ENCODE measurements at places on chromosomes 12 and 14. TPM values are rescaled to one million over a fixed set of nuclear protein-coding genes. Genes with fewer than 3 reads are reported as not detected.
A peak's percentile ranks its signal among the peaks of the same experiment; 100 is the strongest.

GRCh38 chr14:35814371-35815005 is 5.4 kb upstream of the RALGAPA1 start:
- no peaks in the 10 kb centered on the region for H3K36me3 ChIP-seq
- no peak overlapping the region for H3K27ac ChIP-seq
- no peaks in the 10 kb centered on the region for H3K4me1 ChIP-seq
- peaks cover 10% of the 10 kb centered on the region for H3K27me3 ChIP-seq
- DNase-seq, result peak; percentile 66

The DLGAP5 gene
- total RNA-seq, result 83.2 TPM

DNA sequence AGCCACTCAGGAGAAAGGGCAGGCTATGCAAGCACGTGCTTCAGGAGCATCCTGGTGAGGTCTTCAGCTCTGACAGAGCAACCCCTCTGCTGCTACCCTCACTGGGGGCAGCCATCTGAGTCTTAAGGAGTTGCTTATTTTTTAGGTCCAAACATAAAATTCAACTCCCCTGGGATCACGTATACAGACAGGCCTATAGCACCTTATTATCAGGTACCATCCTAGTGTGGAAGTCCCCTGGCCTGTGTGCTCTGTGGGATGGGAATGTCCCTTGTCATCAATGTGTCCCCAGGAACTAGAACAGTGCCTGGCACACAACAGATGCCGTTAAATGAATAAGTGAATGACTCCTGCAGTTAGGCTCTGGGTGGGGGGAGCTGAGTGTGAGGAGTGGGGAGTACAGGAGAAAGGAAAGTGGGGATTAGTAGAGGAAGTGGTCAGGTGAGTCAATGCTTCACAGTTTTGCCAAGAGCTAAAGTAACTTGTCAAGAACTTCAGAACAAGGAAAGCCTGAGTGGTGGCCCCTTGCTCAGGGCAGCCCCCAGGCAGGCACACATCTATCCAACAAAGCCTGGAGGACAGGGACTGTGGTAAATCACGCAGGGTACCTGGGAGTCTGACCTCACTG is 33.5 kb downstream of the DAD1 start:
- H3K27ac ChIP-seq, result peak overlapping the region; percentile 59
- H3K4me3 ChIP-seq, result no peak overlapping the region
- H3K27me3 ChIP-seq, result no peaks in the 10 kb centered on the region
- no peaks in the 10 kb centered on the region for H3K36me3 ChIP-seq
- H3K4me1 ChIP-seq, result peaks cover 45% of the 10 kb centered on the region
- no peak for DNase-seq

DNA sequence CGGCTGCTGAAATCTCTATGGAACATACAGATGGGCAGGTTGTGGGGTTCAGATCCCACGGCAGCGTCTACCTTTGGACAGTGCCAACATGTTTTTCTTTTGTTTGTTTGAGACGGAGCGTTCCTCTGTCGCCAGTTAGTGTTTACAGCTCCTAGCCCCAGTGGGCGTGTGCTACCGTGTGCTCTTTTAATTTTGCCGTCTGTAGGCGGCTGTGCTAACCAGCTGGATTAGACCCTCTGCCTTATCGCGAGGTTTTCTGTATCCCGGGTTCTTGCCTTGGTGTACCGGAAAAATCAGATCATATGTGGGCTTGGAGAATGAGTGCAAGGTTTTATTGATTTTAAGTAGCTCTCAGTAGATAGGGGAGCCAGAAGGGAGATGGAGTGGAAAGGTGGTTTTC is 9.8 kb upstream of the GALNT6 start:
- DNase-seq, result no peak
- no peak overlapping the region for H3K4me3 ChIP-seq
- no peaks in the 10 kb centered on the region for H3K36me3 ChIP-seq
- no peak overlapping the region for H3K27ac ChIP-seq

The DEPDC4 gene
- 0.44 TPM for total RNA-seq

The RCOR1 gene
- total RNA-seq, result 31.8 TPM

- no peaks in the 10 kb centered on the region for H3K4me1 ChIP-seq
- no peak overlapping the region for H3K27ac ChIP-seq
- no peaks in the 10 kb centered on the region for H3K27me3 ChIP-seq
- no peaks in the 10 kb centered on the region for H3K36me3 ChIP-seq
- H3K4me3 ChIP-seq, result no peak overlapping the region
- DNase-seq, result no peak
Observed at GRCh38 chr12:80988986-80989385, 51.3 kb upstream of the LIN7A start.
